ENCODE measurements at places on chromosomes 5 and 9.

DNA sequence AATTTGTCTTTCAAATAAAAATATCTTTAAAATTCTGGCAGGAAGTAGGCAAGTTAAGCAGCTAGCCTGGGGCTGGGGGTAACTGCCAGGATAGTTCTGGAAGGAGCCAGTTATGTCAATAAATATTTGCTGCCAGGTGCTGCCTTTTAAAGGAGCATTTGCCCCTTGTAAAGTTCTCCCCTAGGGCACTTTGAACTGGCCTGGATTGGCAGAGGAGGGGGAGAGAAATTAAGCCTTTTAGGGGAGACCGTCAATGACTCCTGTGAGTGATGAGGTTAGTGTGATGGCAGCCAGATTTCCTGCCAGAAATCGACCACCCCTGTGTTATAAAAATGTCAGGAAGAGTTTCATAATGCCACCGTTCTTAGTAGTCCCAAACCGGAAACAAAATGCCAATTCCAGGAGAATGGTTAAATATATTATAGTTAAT is 89.8 kb upstream of the ELL2 start:
- no peak for DNase-seq

DNA sequence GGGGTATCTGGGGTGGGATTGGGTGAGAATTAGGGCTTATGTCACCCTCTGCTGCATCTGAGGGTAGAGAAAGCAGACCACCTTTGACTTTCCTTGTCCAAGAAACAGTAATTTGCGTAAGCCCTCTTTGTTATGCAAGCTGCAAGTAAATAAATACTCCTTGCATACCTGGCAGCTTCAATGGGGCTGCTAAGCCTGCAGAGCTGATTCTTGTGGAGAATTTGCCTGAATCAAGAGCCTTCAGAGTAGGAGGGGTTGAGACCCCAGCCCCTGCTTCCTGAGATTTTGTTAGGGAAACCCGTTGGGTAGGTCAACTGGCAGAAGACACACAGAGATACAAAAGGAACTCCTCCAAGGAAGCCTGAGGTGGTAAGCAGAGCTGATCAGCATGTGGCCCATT is 515.1 kb downstream of the DMAC1 start:
- no peak for DNase-seq

DNA sequence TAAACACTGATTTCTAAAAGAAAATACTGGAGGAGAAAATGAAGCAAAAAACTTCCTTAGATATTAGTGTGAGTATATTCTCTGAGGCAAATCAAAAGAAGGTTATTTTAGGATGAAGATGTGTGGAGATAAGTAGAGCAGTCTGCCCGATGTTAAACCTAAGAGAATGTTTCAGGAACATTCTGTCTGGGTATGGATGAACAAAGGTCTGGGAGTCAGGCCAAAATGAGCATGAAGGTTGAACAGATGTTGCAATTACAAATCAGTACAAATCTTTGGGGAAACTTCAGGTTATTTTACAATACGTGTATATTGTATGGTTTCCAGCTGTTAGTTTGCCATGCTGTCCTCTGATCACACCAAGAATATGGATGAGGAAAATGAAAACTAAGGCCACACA is 14.4 kb upstream of the CEP78 start:
- DNase-seq = no peak

DNA sequence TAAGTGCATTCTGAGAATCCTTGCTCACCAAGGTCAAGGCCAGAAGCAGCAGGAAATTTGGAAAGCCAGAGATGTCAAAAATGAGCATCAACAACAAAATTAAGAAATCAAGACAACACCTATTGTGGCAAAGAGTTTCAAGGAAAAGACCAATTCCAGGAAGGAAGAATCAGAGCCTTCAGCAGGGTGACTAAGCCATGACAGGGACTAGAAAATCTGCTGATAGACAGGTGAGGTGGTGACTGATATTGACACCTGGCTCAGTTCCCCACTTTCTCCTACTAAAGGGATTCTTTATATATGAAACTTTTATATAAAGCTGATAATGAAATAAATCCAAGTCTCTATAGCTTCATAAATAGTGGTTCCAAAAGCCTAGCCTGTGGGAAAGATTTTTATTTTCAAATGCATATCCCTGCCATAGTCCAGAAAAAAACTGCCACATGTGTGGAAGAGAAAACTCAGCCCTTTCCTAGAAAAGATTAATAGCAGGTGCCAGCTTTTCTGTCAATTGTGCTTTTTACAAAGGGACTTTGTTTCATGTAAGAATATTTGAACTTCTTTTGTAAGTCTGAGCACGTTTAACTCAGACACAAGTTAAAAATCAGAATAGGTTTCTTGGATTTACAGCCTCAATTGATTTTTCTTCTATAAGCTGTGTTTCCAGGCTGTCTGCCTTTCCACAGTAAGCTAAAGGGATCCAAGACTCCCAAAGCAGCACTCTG is 81.1 kb upstream of the GRAMD2B start:
- DNase-seq = no peak

GRCh38 chr9:112180387-112180881 is 5.3 kb upstream of the SUSD1 start:
- no peak for DNase-seq

- DNase-seq = no peak
Measured at GRCh38 chr9:128005923-128006322, 25.1 kb upstream of the EEIG1 start.
